Stimulated activated CD8-positive, alpha-beta memory T cell treated with anti-CD3 and anti-CD28 coated beads, Interleukin-4, amount 100 ng/mL, for 1 hour (primary cell): ENCODE measurements at places on chromosomes 6 and 20.

DNA sequence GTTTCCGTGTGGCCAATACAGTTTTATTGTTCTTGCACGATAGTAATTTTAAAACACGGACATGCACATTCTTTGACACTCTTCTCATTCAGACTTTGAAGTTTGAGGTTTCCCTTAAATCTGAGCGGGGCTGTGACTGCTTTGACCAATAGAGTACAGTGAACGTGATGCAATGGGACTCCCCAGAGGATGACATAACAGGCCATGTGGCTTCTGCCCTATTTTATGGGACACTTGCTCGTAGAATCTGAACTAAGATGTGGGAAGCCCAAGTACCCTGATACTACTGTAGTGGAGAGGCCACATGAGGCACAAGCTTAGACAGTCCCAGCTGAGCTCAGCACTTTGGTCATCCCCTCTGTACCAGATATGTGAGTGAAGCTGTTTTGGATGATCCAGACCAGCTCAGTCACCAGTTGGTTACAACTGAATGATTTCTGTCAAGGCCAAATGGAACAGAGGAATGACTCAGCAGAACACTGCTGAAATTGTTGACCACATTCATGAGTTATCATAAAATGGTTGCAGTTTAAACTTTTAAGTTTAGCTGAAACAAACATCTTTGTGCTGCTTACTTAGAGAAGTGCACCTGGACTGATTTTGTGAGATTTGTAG, 279.4 kb downstream of the RFPL4B start:
- DNase-seq, result no peak

DNA sequence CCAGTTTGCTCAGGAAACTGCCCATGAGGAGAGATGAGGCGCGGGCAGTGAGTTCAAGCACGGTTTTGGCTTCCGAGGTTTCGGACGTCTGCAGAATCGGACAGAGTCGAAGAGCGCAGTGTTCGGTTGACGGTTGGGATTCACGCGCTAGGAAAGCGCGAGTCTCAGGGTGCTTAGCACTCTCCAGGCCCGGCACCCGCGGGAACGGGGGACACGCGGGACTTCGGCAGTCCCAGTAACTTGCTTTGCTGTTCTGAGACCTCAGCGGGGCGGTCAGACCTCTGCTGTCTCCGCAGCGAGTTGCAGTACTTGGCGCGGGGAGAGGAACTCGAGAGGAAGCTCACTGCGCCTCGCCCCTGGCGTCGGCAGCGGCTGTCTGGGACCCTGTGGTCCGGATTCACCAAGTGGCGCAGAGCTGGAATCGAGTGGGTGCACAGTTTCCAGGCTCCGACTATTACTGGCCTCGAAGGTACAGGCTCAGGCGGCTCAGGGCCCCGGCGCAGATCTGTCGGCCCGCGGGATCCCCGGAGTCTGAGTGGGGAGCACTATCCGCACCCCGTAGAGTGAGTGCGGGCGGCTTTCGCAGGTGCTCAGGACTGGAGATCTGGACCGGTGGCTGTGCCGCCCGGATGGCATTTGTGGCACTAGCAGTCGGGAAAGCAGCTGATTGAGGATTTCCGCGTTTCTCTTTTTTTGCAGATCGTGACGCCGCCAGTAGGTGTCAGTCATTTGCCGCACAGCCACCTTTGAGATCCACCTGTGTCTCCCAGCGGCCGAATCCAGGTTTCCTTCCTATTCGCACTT, at the start of gene POM121L2:
TSS of gene POM121L2 (minus strand) at position 128 of the 804 bp plus-strand sequence. CDS start at position 25, 103 bp downstream.
- peak; percentile 16 for DNase-seq

DNA sequence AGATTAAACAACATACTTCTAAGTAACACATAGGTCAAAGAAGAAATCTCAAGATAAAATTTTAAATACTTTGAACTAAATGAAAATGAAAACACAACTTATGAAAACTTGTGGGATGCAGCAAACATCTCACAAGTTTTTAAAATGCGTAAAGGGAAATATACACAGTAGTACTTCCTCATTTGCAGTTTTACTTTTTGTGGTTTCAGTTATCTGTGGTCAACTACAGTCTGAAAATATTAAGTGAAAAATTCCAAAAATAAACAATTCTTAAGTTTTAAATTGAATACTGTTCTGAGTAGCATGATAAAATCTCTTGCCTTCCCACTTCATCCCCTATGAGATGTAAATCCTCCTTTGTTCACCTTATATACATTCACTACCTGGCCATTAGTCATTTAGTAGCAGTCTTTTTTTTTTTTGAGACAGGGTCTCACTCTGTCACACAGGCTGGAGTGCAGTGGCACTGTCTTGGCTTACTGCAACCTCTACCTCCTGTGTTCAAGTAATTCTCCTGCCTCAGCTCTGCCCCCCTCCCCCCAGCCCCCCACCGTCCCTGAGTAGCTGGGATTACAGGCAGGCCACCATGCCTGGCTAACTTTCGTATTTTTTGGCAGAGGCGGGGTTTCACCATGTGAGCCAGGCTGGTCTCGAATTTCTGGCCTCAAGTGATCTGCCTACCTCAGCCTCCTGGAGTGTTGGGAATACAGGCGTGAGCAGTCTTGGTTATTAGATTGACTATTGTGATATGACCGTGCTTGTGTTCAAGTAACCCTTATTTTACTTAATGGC, 154.6 kb upstream of the AHI1 start:
- DNase-seq, result no peak

DNA sequence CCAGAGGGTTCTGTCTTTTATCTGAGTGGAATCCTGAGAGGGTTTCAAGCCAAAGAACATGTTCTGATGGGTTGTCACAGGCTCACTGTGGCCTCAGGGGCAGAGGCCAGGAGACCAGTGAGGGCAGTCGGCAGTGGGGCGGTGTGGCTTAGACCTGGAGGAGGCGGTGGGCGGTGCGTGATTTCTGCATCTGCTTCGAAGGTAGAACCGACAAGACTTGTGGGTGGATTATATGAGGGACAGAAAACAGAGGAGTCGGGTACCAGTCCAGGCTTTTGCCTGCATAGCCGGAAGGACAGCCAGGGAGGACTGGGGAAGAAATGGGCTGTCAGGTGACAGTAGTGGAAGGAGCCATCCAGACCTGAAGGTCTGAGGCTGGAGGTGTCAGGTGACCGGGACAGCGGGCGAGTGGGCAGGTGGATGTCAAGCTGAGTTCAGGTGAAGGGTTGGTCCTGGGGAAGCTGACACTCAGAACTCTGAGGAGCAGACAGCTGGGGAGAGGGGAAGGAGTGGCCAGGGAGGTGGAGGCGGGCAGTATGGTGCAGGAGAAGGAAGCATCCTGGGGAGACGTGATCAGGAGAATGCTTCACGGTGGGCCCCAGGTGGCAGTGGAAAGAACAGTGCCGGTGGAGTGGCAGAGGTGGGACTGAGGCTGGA, 3.1 kb downstream of the CTSZ start:
- DNase-seq, result no peak

- no peak for DNase-seq
Measured at GRCh38 chr20:59774204-59774641, 159.2 kb downstream of the SYCP2 start.

DNA sequence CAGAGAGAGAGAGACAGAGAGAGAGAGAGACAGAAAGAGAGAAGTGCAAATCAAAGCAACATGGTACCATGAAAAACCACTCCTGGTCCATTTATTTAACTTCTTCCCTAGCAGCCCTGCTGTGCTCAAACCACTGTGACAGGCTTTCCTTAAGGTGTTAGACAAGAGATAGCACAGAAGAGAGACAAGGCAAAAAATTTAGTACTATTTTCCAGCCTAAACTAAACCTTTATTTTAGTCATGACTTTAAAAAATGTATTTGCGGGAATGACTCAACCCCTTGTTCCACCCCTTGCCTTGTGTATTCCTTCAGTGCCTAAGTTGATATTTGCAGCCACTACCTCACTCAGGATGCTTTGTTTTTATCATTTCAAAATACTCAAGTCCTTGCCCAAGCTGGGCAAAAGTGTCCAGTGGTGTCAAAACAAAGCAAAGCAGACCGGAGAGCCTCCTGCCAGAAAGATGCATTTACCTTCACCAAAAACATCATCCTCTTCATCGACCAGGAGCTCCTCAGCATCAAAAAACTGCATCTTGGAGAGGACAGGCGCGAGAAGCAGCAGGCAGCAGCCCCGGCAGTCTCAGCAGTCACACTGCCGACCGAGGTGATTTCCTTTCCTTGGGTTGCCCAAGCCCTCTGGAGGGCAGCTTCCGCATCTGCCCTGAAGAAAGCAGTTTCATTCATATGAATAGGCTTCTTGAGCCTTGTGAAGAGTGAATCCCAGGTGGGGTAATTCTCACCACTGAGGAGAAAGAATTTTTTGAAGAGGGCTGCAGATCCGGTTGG, at the start of gene RIPOR2:
TSS of gene RIPOR2 (minus strand) at position 595 of the 787 bp plus-strand sequence. CDS start at position 533, 62 bp downstream.
- DNase-seq, result peak; percentile 52

GRCh38 chr6:149342525-149342924, 25.0 kb downstream of the TAB2 start:
- no peak for DNase-seq

DNA sequence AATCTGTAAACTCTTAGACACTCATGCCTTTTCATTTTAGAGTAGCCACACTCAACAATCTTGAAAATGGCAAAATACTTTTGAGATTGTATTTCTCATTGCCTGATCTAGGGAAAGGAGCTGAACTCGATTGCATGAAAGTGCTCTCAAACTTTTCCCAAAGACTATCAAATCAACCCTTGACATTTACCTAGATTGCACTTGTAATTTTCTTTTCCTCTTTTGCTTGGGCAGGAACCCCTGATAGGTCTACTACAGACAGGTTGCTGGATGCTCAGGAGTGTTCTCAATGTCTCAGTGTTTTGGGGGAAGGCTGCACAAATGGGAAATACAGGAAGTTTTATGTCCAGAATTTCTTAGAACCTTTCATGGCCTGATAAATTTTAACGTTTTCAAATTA, 468.0 kb upstream of the GJE1 start:
- no peak for DNase-seq

GRCh38 chr6:55882718-55883569, 7.6 kb upstream of the BMP5 start:
- DNase-seq, result no peak
